Mammary microvascular endothelial cell (primary cell): ENCODE measurements at places on chromosomes 7 and 10. TPM values are rescaled to one million over a fixed set of nuclear protein-coding genes. Genes with fewer than 3 reads are reported as not detected.

Gene DDC
- total RNA-seq, result not detected in 2 replicates

Gene NHLRC2
- 34.0 and 34.9 TPM in 2 replicates for total RNA-seq

Gene AKR1C4
- total RNA-seq, result not detected in 2 replicates

Gene GIMAP2
- total RNA-seq, result 34.2 and 35.7 TPM in 2 replicates

Gene CTAGE4
- total RNA-seq, result 0.33 TPM in 1 of 2 replicates, not detected in the other

Gene SUN3
- not detected in 2 replicates for total RNA-seq

Gene MYO1G
- under 0.01 and 0.25 TPM in 2 replicates for total RNA-seq

Gene KIAA1217
- total RNA-seq, result 22.5 and 25.7 TPM in 2 replicates

Gene GIMAP8
- 16.7 and 18.3 TPM in 2 replicates for total RNA-seq

Gene SORBS1
- total RNA-seq, result 2.3 and 4.2 TPM in 2 replicates

Gene ZCWPW1
- total RNA-seq, result 0.60 and 0.98 TPM in 2 replicates

Gene FAM25G
- total RNA-seq, result not detected in 2 replicates

Gene SEMA3E
- 0.27 and 0.69 TPM in 2 replicates for total RNA-seq

Gene CHST15
- 14.1 and 15.8 TPM in 2 replicates for total RNA-seq

Gene VWDE
- not detected in 2 replicates for total RNA-seq

Gene ACHE
- 0.54 and 0.67 TPM in 2 replicates for total RNA-seq

Gene PRPS1L1
- total RNA-seq, result not detected in 2 replicates

Gene KBTBD2
- 34.2 and 38.3 TPM in 2 replicates for total RNA-seq

Gene ADCYAP1R1
- not detected in 2 replicates for total RNA-seq

Gene CALHM3
- total RNA-seq, result not detected in 2 replicates

Gene NODAL
- not detected in 2 replicates for total RNA-seq

Gene ZCCHC24
- total RNA-seq, result 3.1 and 5.2 TPM in 2 replicates

Gene JCAD
- 24.7 and 27.5 TPM in 2 replicates for total RNA-seq

Gene CALML5
- not detected in 2 replicates for total RNA-seq

Gene UTF1
- total RNA-seq, result not detected in 2 replicates

Gene ZNF488
- total RNA-seq, result 0.07 and 0.15 TPM in 2 replicates

Gene ATG9B
- total RNA-seq, result not detected in 2 replicates

Gene AKR1D1
- not detected in 2 replicates for total RNA-seq

Gene OR2A14
- total RNA-seq, result not detected in 2 replicates

Gene DOCK4
- total RNA-seq, result 48.5 and 50.3 TPM in 2 replicates

Gene AOC1
- total RNA-seq, result not detected in 2 replicates

Gene SERPINE1
- 1,812 and 1,952 TPM in 2 replicates for total RNA-seq

Gene CADPS2
- total RNA-seq, result 32.0 and 35.9 TPM in 2 replicates

Gene PON1
- total RNA-seq, result not detected in 2 replicates

Gene ABCB1
- total RNA-seq, result 41.7 and 42.0 TPM in 2 replicates

Gene TAS2R5
- total RNA-seq, result 0.10 TPM in 1 of 2 replicates, not detected in the other

Gene STRIP2
- 8.2 and 8.8 TPM in 2 replicates for total RNA-seq

Gene CYP26C1
- 0.30 and 2.5 TPM in 2 replicates for total RNA-seq

Gene ZNF107
- total RNA-seq, result 1.9 and 2.1 TPM in 2 replicates

Gene ZNF716
- not detected in 2 replicates for total RNA-seq

Gene FAM180A
- total RNA-seq, result 0.10 TPM in 1 of 2 replicates, not detected in the other

Gene COL13A1
- total RNA-seq, result 57.4 and 77.5 TPM in 2 replicates

Gene SMNDC1
- total RNA-seq, result 5.1 and 6.6 TPM in 2 replicates

Gene TFEC
- 8.3 and 10.9 TPM in 2 replicates for total RNA-seq

Gene HOXA7
- 11.9 and 13.6 TPM in 2 replicates for total RNA-seq

Gene H2BK1
- total RNA-seq, result not detected in 2 replicates

Gene CLRN3
- total RNA-seq, result not detected in 2 replicates

Gene SDHAF3
- 7.5 and 8.1 TPM in 2 replicates for total RNA-seq

Gene LIPF
- total RNA-seq, result not detected in 2 replicates

Gene LRRC61
- 0.98 and 1.00 TPM in 2 replicates for total RNA-seq

Gene SCD
- 238 and 239 TPM in 2 replicates for total RNA-seq

Gene HOXA2
- 1.1 and 1.7 TPM in 2 replicates for total RNA-seq

Gene NUTM2E
- 0.05 TPM in 1 of 2 replicates, not detected in the other for total RNA-seq

Gene C10orf105
- total RNA-seq, result not detected in 2 replicates

Gene SPDYE11
- not detected in 2 replicates for total RNA-seq

Gene DRGX
- not detected in 2 replicates for total RNA-seq

Gene RNF32
- total RNA-seq, result 0.07 and 0.39 TPM in 2 replicates

Gene TMEM130
- not detected in 2 replicates for total RNA-seq
